Effector memory CD4-positive, alpha-beta T cell (primary cell): ENCODE measurements at places on chromosomes 5 and 9.

- DNase-seq = no peak
These were observed 15.0 kb upstream of the GRHPR start for GRCh38 chr9:37407468-37407867.

DNA sequence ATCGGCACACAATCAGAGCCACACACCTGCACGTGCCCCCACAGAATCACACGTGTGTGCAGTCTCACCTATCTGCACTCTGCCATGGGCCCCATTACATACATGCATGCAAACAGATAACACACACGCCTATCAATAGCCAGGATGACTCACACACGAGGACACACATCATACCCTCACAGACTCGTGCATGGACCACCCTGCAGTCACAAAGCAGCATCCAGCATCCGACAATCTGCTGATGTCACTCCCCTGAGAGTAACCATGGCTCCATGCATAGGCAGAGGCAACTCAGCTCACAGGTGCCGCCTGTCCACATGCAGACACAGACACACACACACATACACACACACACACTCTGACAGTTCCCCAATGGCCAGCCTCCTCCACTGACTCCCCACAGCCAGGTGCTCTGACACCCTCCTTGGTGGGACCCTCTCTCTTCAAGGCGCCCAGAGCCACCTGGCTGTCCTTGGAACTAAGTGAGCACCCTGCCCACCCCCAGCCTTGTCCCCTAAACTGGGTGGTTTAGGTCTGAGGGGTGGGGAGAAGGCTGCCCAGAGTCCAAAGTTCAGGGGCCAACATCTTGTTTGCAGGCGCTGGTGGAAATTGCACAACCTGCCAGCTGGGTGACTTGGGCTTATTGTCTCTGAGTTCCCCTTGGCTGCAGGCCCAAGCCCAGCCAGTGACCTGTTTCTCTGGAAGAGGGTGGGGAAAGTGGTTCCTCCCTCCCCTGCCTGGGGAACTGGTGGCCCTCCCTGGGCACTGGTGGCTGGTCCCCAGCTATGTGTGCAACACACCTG lies 34.6 kb upstream of the NEK6 start:
- no peak for DNase-seq

DNA sequence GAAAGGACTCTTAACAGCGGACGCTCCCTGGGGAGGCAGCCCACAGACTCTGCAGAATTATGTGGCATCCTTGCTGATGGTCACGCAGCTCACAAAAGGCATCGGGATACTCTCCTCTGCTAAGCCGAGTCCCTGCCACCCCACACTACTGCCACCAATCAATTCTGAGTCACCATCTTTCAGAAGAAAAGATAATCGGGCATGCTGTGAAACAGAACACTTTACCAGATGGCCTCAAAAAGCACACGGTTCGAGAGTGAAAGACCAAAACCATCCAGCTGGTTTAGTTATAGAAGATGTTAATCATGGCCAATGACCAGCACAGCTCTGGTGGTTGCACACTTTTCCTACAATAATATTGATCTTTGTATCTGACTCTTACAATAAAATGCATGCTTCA lies 136.3 kb downstream of the MYO10 start:
- no peak for DNase-seq

DNA sequence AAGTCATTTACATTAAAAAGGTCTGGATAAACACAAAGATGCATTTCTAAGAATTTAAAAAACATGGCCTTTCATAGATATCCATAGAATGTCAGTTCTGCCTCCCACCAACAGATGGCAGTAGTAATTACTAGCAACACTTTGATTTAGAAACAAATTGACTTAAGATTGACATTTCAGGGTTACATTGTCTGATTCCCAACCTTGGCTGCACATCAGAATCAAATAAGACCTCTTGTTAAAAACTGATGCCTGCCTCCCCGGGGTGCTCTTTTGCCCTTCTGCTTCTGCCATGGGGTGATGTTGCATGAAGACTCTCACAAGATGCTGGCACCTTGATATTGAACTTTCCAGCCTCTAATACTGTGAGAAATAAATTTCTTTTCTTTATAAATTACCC lies 146.2 kb upstream of the GPR151 start:
- no peak for DNase-seq

GRCh38 chr9:128383791-128384190 lies 12.6 kb downstream of the URM1 start:
- no peak for DNase-seq

- no peak for DNase-seq
These were observed 92.1 kb upstream of the FSD1L start for GRCh38 chr9:105355781-105356180.

GRCh38 chr9:117555964-117556629 lies 141.2 kb upstream of the ASTN2 start:
- no peak for DNase-seq

DNA sequence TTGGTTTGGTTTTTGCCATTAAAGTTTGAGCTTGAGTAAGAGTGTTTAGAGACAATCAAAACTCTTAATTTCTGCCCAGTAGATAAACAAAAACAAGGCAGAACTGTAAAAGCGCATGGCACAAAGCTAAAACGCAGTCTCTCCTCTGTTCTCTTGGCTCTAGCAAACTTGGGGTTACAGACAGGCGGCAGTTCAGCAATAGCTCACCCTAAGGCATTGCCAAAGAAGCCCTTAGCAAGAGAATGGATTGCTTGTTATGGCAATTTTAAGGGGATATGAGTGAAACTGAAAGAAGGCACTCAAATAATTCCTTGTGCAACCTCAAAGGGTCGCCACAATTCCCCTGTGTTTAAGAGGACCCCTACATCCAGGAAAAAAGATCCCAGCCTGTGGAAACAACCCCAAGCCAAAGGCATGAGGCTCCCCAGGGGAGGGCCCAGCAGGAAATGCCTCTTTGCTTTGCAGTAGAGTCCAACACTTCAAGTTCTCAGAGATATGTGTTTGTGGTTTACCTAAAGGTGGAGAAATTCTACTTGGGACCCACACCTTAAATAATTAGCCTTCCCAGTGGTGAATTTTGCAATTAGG lies 317.0 kb upstream of the MPDZ start:
- DNase-seq = no peak

- peak; percentile 27 for DNase-seq
These were observed 19.3 kb upstream of the SMIM32 start for GRCh38 chr5:136212252-136212721.

- DNase-seq = no peak
These were observed 1834.5 kb downstream of the EFNA5 start for GRCh38 chr5:105836268-105836667.

- DNase-seq = no peak
These were observed 88.5 kb upstream of the SLC27A6 start for GRCh38 chr5:128876569-128877382.

DNA sequence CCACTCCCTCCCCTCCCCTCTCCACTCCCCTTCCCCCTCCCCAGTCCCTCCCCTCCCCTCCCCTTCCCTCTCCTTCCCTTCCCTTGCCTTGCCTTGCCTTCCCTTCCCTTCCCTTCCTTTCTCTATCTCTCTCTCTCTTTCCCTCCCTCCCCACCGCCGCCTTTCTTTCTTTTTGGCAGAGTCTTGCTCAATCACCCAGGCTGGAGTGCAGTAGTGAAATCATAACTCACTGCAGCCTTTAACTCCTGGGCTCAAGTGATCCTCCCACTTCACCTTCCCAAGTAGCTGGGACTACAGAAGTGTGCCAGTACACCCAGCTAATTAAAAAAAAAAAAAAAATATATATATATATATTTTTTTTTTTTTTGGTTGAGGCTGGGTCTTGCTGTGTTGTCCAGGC lies 45.5 kb downstream of the IL31RA start:
- no peak for DNase-seq

DNA sequence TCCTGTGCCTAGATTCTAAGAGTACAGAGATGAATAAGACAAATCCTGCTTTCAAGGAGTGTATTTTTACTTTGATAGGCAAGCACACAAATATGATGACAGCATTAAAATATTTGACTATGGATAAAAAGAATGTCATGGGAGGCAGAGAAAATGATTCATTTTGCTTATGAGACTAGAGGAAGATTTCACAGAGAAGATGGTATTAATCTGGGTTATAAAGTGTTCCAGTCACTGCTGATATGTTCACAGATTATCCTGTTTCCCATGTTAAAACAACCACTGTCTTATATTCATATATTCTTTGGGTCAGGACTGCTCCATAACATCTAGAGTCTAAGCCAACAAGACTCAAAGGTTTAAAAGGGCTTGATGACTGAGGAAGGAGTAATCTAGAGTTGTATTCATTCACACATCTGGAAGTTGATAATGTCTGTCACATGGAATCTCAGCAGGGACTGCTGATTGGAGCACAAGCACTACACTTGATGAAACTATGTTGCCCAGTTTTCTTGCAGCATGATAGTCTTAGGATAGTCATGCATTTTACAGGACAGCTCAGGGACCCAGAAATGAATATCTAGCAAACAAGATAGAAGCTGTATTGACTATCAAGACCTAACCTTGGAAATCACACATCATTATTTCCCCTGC lies 79.3 kb downstream of the STARD4 start:
- no peak for DNase-seq
